ENCODE measurements at places on chromosomes 6 and 20.

DNA sequence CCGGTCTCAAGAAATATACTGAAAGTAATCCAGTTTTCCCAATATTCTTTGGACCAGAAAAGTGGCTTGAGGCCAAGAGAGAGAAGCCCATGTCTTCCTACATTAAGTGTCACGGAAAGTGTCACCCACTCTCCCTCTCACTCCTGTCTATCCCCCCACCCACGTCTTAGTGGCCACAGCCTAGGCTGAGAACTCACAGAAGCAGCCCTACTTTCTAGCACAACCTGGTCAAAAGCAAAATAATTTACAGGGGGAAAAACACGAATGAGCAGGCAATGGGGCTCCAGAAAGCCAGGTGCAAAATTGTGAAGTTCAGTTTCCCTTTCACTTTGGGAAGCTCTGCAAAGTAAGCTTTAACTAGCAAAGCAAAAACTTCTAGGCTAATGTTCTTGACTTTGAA is 118.0 kb downstream of the OPRM1 start:
- DNase-seq = peak; percentile 40

- no peak for DNase-seq
These were observed 49.1 kb downstream of the KCNB1 start for GRCh38 chr20:49433333-49433732.

DNA sequence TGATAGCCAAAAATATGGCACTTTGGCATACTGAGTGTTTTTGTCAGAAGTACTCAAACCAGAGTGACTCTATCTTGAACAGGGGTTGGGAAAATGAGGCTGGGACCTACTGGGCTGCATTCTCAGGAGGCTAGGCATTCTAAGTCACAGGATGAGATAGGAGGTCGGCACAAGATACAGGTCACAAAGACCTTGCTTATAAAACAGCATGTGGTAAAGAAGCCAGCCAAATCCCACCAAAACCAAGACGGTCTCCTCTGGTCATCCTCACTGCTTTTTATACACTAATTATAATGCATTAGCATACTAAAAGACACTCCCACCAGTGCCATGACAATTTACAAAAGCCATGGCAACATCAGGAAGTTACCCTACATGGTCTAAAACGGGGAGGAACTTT is 985.1 kb downstream of the HACE1 start:
- DNase-seq = no peak

DNA sequence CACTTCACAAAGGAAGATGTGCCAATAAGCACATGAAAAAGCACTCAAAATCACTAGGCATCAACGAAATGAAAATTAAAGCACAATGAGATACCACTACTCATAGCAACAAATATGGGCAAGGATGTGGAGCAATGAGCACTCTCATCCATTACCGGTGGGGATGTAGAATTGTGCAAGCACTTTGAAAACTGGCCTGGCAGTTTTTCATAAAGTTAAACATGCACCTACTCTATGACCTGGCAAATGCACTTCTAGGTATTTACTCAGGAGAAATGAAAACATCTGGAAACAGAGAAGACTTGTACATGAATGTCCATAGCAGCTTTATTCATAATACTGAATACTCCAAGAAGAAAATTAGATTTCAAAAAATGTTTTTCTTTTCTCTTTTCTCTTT is 34.1 kb upstream of the TMEM14A start:
- no peak for DNase-seq

GRCh38 chr20:1537731-1538058 is 19.8 kb downstream of the SIRPD start:
- peak; percentile 11 for DNase-seq

- DNase-seq = no peak
These were observed 10.1 kb downstream of the TAB2 start for GRCh38 chr6:149327638-149328037.

GRCh38 chr6:118574051-118574865 is 26.2 kb downstream of the PLN start:
- no peak for DNase-seq

GRCh38 chr6:112773187-112773586 is 426.1 kb downstream of the RFPL4B start:
- no peak for DNase-seq

DNA sequence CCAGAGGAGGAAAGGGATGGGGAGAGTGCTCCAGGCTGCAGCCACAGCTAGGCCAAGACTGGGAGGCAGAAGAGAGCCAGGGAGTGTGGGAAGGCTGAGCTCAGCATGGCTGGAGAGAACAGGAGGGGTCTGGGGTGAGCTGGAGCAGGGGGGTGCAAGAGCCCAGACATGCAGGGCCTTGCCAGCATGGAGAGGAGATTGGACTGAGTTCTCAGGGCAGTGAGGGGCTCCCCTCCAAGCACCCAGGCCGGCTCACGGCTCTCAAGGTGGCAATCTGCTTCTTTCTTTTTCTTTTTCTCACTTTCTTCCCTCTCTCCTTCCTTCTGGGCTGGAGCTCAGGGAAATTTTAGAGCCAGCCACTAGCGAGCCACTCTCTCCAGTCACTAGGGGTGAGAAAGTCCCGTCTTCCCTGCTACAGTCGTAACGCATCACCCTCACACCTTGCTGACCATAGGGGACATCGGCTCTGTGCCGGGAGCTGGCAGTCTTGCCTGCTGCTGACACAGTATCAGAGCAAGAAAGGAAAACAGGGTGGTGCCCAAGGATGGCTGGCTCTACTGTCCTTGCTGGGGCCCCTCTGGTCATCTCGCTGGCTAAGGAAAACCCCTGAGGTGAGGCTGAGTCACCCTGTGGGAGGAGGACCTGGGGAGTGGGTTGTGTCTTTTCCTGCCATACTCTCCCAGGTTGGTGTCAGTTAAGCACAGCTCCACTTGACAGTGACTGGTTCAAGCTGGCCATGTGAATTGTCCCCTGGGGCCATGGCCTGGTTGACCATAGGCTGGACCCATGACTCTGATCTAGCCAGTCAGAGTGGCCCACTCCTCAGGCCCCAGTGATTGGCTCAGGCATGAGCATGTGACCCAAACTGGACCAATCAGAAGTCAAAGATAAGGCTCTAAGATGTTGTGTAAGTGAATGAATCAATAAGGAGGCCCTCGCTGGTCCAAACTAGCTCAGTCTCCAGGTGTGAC is 135.1 kb upstream of the PMEPA1 start:
- no peak for DNase-seq

DNA sequence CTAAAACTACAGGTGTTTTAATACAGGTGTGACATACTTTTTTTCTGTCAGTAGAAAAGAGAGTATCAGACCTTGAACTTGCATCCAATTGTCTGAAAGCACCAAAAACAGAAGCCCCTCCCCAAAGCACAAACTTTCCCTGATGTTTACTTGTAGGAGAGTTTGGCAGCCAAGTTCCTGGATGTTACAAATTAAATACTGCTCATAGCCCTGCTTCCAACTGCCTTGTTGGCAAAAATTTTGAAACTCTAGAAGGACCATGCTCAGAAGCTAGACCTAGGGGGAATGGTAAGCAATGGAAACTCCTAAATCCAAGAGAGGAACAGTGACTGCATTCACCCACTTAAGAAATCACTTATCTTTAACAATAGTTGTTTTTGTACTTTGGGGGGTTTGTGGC is 17.0 kb upstream of the ARG1 start:
- no peak for DNase-seq

DNA sequence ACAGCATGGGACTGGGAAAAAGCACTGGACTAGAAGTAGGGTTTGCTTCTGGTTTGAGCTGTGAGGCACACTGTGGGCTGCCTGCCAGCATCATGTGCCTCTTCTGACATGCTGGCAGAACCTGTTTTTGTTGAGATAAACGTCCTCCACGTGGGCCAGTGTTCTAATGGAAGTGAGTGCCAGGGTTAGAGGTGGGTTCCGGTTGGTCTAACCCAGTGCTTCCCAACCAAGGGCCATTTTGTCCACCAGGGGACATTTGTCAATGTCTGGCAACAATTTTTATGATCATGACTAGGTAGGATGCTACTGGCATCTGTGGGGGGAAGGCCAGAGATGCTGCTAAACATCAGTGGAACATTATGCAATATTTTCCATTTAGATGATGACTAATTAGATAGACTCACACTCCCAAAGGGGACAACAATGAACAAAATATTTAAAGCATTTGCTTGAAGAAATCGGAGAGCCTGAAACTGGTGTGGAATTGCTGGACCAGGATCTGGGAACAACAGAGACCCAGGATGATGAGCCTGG is 7.8 kb upstream of the APMAP start:
- DNase-seq = no peak

DNA sequence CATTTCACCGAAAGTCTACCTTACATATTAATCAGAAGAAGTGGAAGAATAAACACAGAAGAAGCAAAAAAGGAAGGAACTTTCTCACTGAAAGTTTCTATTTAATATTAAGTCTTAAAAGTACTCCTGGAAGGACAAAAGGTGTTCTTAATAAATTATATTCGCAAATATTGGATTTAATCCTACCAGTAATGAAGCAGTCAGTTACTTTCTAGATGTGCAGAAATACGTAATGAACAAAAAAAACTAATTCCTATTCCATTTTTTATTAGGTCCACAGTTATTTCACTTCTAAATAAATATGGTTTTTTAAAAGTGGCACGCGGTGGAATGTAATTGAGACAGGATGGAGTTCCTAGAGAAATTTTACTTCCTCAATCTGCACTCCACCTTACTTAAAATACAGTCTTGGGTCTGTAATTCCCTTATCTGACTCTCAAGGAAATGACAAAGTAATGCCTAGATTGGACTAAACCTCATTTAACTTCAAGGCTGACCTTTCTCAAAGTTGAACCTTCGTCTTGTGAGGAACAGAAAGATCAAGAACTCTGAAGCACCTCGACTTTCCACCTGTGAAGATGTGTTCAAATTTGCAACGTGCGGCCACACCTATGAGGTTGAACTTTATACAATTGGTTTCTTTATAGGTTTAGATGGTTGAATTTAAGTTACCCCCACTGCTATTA is 1.1 kb upstream of the TRAM2 start:
- no peak for DNase-seq

GRCh38 chr6:161511447-161512095 is 237.7 kb upstream of the AGPAT4 start:
- DNase-seq = no peak

- DNase-seq = no peak
These were observed 21.3 kb upstream of the TBX18 start for GRCh38 chr6:84785671-84786070.

DNA sequence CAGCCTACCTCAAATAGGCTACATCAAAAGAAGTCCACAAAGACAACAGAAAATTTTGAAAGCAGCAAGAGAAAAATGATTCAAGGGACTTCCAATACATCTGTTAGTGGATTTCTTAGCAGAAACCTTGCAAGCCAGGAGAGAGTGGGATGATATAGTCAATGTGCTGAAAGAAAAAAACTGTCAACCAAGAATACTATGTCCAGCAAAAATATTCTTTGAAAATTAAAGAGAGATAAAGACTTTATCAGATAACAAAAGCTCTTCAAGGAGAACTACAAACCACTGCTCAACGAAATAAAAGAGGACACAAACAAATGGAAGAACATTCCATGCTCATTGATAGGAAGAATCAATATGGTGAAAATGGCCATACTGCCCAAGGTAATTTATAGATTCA is 34.0 kb downstream of the MCHR2 start:
- DNase-seq = no peak

GRCh38 chr6:87152526-87152955 is 2.8 kb upstream of the ZNF292 start:
- no peak for DNase-seq

DNA sequence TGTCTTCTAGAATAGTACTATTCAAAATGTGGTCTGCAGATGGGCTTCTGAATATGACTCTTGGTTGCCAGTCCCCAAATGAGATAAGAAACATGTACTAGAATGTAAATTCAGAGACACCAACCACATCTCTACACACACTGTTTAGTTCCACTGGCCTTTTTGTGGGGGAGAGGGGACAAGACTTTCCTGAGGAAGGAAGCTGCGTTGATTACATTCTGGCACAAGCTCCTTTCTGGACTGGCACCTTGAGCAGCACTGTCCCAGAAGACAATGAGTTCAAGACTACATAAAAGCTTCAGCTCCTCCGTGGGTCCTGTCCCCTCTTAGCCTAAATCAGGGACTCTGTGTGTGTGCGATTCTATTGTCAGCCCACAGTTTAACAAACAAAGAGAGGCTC is 6.9 kb upstream of the IYD start:
- no peak for DNase-seq

DNA sequence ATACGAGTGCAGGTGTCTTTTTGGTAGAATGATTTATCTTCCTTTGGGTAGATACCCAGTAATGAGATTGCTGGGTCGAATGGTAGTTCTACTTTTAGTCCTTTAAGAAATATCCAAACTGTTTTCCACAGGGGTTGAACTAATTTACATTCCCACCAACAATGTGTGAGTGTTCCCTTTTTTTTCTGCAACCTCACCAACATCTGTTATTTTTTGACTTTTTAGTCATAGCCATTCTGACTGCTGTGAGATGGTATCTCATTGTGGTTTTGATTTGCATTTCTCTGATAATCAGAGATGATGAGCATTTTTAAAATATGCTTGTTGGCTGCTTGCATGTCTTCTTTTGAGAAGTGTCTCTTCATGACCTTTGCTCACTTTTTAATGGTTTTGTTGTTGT is 1.9 kb upstream of the ZNF831 start:
- DNase-seq = peak; percentile 81

GRCh38 chr20:8616792-8617191 is 452.1 kb upstream of the PLCB4 start:
- no peak for DNase-seq

GRCh38 chr20:37503256-37503927 is 17.7 kb upstream of the NNAT start:
- DNase-seq = no peak

DNA sequence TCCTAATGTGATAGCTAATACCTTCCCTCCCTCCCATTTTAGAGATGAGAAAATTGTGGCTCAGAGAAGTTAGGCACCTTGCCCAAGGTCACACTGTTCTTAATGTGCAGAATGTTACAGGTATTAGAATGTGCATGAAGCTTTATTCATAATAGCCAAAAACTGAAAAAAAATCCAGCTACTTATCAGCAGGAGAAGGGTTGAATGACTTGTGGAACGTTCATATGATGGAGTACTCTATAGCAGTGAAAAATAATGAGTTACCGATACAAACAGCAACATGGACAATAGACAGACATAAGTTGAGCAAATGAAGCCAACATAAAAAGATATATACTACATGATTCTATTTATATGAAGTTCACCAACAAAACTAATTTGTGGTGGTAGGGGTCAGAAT is 37.7 kb upstream of the ZFAND3 start:
- DNase-seq = no peak

GRCh38 chr20:24950836-24951525 is 1.9 kb downstream of the CST7 start:
- no peak for DNase-seq

DNA sequence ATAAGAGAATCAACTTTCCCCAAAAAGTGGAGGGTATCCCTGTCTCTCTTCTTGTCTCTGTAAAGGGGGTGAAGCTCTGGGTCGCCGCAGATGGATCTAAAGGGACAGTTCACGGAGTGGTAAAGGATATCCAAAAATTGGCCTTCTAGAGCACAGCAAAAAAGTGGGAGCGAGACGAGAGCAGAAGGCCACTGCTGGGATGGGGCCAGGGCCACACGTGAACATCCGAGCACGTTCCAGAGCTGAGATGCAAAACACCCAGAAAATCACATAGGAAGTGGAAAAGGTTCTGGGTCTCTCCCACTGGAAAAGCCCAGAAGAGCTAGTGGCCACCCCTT is 837 bp downstream of the TRAM2 start:
- no peak for DNase-seq

All from CD4-positive, alpha-beta T cell treated with Interleukin-4 for 4 hours (primary cell).